ENCODE measurements at places on chromosomes 4 and X.

GRCh38 chr4:123352240-123352945, 44.2 kb upstream of the SPRY1 start:
- no peak for DNase-seq

DNA sequence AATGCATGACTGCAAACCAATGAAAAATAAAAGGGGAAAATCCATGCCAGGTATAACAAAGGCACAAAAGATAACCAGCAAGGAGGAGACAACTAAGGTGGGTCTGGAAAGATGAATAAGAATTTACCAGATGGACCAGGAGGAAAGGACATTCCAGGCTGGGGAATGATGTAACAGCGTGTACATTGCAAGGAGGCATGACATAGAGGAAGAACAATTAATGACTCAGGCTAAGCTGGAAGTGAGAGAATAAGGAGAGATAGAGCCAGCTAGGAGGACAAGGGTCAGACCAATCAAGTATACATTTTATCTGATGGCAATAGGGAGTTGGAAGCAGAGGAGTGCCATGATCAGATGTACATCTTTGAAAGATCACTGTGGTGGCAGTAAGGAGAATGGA, 57.0 kb downstream of the MTMR8 start:
- no peak for DNase-seq

GRCh38 chr4:153850533-153851280, 61.8 kb upstream of the SFRP2 start:
- DNase-seq, result no peak

DNA sequence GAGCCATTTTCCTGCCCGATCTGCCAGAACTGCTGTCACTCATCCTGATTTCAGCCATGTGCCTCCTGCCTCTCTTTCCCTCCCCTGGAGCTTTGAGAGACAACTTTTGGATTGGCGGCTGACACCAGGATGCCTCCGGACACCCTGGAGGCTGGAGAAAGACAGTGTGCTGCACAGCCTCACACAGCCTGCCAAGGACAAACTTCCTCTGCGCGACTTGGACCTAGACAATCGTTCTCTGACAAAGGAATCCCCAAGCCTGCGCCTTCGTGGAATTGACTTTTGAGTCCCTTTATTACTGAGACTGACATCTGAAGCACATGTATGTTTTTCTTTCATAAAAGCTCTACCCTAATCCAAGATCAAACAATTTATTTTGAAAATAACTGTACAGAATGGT, 10.8 kb upstream of the LDB2 start:
- no peak for DNase-seq

DNA sequence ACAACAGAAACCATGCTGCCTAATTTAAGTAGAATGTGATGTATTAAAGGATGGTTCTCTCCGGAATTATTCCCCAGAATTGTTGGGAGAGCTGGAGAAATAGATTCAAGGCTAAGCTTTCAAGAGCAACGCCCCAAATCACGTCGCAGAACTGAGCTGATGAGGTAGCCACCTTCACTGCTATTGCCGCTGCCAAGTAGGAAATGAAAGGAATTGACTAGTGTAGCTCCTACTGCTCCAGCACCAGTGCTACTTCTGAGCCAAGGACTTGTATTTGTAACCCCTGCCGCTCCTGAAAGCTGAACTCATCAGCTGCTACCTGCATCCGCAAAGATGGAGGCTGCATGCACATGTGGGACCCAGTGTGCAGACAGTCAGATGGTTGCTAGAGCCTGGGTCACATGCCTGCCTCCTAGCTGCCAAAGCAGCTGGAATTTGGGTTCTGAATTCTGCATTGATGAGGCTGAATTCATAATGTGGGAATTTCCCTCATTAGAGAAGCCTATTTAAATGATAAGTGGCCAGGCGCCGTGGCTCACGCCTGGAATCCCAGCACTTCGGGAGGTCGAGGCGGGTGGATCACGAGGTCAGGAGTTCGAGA, 173.9 kb downstream of the PDGFRA start:
- no peak for DNase-seq

DNA sequence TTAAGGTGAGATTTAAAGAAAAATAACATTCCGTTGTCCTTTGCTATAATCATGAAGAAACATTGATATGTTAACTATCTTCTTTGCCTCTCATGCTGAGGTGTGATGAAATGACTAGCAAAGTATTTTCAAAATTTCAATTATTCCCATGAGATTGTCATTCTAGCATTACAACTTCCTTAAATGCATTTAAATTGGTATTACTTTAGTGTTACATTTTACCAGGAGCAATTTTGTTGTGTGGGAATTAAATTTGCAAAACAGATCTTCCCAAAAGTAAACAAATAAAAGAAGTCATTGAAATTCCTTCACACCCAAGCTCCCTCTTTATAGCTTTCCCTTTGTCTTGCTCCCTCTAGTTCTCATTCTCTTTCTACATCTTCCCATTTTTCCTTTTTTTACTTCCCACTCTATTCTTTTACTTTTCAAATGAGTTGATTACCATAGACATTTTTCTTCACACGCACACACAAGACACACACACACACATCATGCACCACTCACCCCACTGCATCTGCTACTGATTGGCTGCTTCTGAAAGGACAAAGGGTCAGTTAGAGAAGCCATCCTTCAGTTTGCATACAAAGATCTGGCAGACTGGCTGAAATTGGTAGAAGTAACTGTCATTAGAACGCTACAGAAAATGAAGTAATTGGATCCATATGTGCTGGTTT, 10.0 kb upstream of the APELA start:
- DNase-seq, result no peak

- DNase-seq, result no peak
Measured at GRCh38 chr4:126595643-126596042, 1037.1 kb upstream of the INTU start.

- DNase-seq, result peak; percentile 73
Measured at GRCh38 chr4:70838666-70839588, 763 bp downstream of the GRSF1 start.

GRCh38 chr4:122658818-122659295, 38.0 kb upstream of the IL21 start:
- DNase-seq, result no peak

Data from CD8-positive, alpha-beta memory T cell (primary cell).